ENCODE measurements at places on chromosomes 7 and 10.

GRCh38 chr10:102384053-102384452, 11.5 kb upstream of the NFKB2 start:
- no peak for DNase-seq

- DNase-seq, result no peak
These were observed 299.4 kb downstream of the LRRTM3 start for GRCh38 chr10:67225226-67225625.

GRCh38 chr7:78620920-78621319, 822.3 kb downstream of the PHTF2 start:
- no peak for DNase-seq

DNA sequence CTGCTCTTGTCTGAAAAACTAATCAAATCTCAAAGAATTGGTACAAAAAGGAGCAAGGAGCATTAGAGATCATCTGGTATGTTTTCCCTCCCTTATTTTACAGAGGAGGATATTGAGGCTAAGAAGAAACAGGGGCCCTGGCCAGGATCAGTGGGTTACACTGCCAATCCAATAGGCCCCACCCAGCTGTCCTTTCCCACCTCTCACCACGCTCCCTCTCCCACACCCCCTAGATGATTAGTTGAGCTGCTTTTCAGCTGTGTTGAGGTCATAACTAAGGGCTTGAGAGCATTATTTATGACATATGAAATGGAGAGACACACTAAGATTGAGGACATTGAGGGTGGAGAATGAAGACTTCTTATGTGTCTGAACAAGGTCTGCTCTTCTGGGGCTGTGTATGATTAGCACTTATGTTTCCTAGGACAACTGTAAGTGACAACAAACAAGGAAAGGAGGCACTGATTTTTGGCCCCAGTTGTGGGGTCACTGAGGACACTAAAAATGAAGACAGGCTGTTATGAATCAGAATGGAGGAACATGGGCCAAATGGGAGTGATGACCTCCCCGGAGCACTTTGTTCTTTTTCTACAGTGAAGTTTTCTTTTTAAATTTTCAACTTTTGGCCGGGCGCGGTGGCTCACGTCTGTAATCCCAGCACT, 26.5 kb downstream of the VWA2 start:
- DNase-seq, result no peak
